Right renal pelvis (tissue), 4 donors: ENCODE measurements at places on chromosomes 13 and 19.

DNA sequence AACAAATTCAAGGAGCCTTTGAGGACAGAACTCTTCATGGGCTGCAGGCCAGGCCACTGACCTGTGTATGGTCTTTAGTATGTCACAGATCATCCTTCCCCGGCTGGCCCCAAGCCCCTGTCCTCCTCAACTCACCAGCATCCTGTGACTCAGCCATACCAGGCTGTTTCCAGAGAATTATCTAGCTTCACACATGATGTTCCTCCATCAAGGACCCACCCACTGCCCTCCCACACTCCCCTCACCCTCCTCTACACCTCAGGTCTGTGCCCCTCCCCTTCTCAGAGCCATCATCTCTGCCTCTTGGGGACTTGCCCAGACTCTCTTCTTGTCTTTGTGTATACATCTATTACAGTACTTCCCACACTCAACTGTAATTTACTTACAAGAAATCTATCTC is 14.7 kb downstream of the DCT start:
- DNase-seq, result no peak

GRCh38 chr13:76937281-76937820 is 11.0 kb upstream of the ACOD1 start:
- no peak for DNase-seq

GRCh38 chr13:110128546-110128945 is 178.4 kb downstream of the COL4A1 start:
- no peak for DNase-seq

DNA sequence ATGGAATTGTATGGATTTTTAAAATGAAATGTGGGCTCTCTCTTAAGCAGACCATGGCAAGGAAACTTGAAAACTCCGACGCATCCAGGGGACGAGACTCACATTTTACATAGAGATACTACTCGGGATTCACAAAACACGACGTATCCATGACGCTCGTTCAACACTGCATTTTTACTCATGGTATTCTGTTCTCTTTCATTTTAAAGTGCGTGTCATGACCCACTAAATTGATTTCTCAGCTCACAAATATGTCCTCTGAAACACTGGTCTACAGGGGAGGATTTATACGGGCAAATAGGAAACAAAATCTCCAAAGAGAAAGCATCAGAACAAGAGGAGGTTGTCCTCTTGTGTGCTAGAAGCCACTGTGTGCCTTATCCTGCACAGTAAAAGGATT is 523.5 kb downstream of the MYO16 start:
- no peak for DNase-seq

GRCh38 chr19:3670796-3671679 is 29.2 kb downstream of the PIP5K1C start:
- no peak for DNase-seq

GRCh38 chr13:39186205-39186875 is 148.1 kb downstream of the NHLRC3 start:
- DNase-seq, result no peak

DNA sequence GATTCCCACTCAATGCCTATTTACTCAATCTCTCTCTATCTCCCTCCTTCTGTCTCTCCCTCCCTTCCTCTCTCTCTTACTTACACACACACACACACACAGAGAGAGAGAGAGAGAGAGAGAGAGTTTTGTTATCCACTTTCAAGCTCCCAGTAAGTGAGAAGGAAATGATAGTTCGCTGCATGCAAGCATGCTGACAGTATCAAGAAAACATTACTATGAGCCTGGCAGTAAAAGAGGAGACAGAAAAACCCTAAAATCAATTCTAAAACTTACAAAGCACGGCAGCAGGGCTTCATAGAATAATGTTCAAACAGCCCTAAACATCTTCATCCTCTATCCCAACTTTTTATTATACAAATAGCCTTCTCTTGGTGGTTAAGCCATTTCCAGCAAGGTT is 171.9 kb downstream of the FOXO1 start:
- no peak for DNase-seq

DNA sequence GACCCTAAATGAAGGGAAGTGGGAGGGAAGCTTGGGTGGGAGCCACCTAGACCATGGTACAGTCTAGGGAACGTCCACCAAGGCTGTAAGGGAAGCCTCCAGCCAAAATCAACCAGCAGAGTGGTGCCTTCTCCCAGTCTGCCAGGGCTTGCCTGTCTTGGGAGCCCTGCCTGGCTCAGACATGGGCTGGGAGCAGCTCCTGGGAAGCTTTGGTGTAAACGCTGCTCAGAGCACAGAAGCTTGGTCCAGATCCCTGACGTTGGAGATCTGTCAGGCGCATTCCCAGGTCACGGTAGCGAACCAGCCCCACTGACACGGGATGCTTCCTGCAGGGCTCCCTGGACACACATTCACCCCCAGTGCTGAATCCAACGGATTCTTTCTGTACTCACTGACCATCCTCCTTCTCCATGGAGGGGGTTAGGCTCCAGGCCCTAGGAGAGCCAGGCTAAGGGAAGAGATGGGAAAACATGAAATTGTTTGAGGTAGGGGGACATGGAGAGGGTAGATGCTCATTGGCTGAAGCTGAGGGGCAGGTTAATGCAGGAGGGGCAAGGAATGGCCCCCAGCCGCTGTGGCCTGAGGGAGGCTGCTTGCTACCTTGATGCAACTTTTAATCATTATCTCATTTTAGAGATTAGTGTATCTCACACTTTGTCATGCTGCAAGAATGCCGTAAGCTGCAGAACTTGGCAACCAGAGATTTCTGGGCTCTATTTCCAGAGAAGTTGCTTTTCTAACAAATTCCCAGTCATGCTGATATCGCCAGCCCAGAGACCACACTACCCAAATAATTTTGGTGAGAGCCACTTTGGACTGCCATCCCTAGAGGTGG is 195.8 kb downstream of the UQCRFS1 start:
- no peak for DNase-seq
